ENCODE measurements at places on chromosomes 4 and X.

DNA sequence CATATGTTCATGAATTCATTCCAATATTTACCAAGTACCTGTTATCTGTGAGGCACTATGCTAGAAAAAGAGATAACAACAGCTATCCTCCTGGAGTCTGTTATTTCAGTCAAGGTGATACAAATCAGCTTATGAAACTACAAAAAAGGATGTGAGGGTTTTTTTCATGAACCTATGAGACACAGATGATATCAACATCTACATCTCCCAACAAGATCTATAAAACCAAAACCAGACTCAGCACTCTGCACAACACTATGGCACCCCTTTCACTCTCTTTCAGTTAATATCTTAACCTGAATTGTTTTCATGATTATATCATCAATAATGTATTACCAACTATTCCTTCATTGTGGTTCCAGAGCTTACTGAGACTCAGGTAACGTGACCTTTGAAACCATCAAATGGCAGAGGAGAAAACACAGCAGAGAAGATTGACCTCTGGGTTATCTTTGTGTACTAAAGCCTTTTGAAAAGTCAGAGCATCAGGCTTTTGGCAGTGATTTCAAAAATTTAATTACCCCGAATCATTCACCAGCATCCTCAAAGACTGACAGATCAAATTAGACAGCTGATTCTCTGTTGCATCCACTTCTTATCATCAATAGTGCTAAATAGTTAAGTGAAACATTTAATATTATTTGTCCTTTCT lies 244.6 kb upstream of the FTHL17 start:
- DNase-seq, result no peak

DNA sequence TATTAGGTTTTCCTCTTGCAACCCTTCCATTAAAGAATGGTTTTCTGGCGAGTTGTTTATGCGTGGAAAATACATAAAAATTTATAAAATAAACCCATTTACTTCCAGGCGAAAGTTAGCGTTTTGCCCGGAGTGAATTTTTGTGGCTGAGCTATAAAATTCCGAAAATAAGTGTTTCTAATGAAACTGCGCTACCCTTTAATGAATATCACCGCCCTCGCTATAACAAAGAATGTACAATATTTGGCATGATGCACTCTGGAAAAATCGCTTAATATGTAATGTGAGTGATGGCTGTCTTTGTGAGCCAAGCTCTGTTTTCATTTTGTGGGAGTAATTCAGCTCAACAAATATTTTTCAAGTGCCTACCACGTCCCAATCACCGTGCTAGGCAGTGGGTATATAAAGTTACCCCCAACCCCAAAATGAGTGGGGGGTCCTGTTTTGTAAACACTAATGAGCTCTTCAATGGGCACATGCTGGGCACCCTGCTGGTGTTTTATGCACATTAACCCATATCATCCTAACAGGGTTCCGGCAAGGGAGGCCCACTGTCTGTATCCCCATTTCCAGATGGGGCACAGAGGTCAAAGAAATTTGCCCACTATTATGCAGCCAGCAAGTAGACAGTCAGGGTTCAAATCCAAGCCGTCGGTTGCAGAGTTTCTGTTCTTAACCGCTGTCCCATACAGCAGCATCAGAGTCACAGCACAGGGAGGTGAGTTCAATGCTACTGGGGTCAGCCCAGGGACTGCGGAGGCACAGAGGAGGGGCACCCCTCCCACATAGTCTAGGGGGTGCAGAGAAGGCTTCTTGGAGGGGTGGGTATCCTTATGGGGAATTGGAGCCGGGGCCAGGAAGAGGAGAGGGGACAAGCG lies 65.7 kb upstream of the STX18 start:
- no peak for DNase-seq

DNA sequence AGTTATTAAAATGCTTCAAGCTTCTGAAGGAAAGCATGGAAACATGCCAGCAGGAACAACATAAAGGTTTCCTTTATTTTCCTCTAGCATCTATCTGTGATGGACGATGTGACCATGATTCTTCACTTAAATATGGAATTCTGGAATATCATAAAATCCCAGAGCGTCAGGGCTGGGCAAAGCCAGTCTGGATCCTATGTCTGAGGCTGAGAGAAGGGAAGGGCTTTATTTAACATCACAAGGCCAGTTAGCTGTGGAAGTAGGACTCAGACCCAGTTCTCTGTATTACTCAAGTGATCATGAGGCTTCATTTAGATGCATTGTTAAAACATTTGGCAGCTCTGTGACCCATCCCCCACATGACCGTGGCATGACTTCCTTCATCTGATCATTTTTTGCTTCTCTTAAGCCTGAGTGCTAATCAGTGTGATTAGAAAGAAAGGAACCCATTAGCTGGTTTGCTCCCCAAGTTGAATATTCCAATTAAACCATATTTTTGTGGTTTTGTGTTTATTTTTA lies 40.9 kb upstream of the EOLA2 start:
- DNase-seq, result no peak

GRCh38 chr4:16225167-16225862 lies 956 bp downstream of the TAPT1 start:
- no peak for DNase-seq

GRCh38 chr4:179747218-179747910 lies 2305.1 kb upstream of the AGA start:
- DNase-seq, result no peak

GRCh38 chr4:184437565-184438265 lies 36.6 kb downstream of the IRF2 start:
- no peak for DNase-seq

DNA sequence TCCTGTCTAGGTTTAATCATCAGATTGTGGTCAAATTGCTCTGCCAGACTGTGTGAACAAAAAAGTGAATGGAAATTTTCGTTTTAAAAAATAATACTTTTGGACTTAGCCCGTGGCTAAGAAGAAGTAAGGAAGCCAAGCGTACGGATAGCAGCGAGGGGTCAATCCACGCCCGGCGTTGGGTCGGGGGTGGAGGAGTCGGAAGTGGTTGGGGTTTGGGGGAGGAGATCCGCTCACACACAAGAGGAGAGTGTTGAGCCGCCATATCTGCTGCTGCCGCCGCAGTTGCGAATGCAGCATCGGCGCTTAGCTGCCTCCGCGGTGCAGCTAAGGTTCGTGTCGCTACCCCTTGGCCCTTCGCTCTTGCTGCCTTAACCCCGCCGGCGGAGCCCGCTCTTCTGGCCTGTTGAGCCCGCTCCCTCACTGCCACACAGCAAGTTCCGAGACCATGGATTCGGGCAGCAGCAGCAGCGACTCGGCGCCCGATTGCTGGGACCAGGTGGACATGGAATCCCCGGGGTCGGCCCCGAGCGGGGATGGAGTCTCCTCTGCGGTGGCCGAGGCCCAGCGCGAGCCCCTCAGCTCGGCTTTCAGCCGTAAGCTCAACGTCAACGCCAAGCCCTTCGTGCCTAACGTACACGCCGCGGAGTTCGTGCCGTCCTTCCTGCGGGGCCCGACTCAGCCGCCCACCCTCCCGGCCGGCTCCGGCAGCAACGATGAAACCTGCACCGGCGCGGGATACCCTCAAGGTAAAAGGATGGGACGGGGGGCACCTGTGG lies at the start of gene GSPT2:
Gene GSPT2, plus strand, starts transcription at position 264 of the 779 bp plus-strand sequence. Its CDS starts 185 bp downstream, at position 449.
- DNase-seq, result peak; percentile 61

DNA sequence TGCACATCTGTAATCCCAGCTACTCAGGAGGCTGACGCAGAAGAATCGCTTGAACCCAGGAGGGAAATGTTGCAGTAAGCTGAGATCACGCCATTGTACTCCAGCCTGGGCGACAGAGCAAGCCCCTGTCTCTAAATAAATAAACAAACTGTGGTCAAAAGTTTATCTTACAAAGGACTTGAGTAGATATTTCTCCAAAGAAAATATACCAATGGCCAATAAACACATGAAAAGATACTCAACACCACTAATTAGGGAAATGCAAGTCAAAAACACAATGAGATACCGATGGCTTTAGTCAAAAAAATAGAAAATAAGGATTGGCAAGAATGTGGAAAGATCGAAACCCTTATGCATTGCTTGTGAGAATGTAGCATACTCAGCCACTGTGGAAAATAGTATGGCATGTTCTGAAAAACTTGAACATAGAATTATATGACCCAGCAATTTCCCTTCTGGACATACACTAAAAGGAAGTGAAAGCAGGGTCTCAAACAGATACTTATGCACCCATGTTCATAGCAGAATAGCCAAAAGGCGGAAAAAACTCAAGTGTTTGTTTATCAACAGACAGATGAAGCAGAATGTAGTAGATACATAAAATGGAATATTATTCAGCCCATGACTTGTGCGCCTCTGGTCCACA lies 2.0 kb upstream of the CFAP97 start:
- DNase-seq, result no peak

GRCh38 chr4:15142201-15142600 lies 139.9 kb downstream of the CPEB2 start:
- DNase-seq, result no peak

GRCh38 chr4:74873545-74874301 lies 59.2 kb upstream of the PARM1 start:
- no peak for DNase-seq

DNA sequence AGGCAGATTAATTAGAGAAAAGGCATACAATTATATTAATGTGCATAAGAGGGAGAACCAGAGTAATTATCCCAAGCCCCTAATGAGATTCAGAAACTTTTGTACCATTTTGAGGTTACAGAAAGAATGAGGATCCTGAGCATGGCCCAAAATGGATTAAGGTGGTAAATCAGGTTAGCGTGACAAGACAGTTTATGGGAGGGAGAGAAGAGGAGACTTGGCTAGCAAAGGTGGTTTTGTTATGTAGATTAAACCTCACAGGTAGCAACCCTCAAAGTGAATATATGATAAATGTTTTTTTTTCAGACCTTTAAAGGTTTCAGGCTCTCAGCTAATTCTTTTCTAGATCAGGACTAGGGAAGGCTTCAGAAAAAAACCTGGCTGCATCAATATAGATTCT lies 781.8 kb downstream of the FAM133A start:
- DNase-seq, result no peak

- DNase-seq, result no peak
Measured at GRCh38 chr4:83231620-83232076, 53.0 kb downstream of the COQ2 start.

DNA sequence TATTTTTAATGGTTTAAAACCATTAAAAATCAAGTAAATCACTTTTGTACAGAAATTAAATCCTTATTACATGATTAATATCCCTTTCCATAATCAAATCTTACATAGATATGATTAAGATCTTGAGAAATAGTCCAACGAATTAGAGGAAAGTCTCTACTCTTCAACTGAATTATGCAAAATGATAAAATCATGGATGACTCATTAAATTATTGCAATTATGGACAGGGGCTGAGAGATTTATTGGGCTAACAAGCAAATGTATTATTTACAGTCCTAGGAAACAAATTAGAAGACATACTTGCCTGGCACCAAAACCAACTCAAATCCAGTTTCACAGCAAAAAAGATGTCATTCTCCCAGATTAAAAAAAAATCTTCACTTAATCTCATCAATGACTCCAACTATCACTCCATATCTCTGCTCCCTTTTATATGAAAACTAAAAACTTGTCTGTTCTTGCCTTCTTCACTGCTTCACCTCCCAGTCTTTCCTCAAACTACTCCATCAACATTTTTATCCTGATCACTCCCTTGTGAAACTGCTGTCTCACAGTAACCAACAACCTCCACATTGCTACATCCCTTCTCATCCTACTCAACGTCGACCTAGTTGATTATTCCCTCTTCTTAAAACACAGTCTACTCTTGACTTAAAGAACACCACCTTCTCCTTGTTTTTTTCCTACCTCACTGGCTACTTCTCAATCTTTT lies 18.4 kb upstream of the DDX60 start:
- DNase-seq, result no peak

GRCh38 chr4:73434311-73434710 lies 1.7 kb upstream of the AFP start:
- no peak for DNase-seq

- DNase-seq, result no peak
Measured at GRCh38 chr4:138199568-138200235, 42.4 kb downstream of the SLC7A11 start.

DNA sequence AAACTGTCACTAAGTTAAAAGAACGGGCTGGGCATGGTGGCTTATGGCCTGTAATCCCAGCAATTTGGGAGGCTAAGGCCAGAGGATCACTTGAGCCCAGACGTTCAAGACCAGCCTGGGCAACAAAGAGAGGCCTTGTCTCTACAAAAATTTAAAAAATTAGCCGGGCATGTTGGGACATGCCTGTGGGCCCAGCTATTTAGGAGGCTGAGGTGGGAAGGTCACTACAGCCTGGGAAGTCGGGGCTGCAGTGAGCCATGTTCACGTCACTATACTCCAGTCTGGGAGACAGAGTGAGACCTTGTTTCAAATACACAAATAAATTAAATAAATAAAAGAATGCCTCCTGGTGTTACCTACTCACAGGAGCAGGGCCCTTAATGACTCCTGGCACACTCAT lies 69.5 kb downstream of the APBB2 start:
- DNase-seq, result no peak

GRCh38 chr4:103152381-103152780 lies 45.8 kb downstream of the CENPE start:
- no peak for DNase-seq

GRCh38 chr4:74474345-74475090 lies 29.6 kb downstream of the AREG start:
- no peak for DNase-seq

- no peak for DNase-seq
Measured at GRCh38 chr4:74543983-74544382, 99.0 kb downstream of the AREG start.

DNA sequence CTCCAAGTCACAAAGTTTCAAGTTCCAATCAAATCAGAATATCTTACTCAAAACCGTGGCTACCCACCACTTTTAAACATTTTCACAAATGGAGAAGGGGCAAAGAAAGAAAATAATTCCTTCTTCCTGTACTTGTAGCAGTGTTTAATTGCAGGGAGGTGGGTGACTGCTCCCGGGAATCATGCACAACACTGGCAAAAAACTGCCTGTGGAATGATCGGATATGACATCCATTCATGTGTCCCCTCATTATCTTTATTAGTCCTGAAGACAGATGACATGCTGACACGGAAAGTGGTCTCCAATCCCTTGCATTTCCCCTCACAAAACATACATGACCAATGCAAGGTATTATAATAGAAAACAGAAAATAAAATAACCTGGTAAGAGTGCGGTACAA lies 2.0 kb downstream of the TSPAN5 start:
- no peak for DNase-seq

GRCh38 chrX:43865791-43866190 lies 16.5 kb downstream of the MAOB start:
- no peak for DNase-seq

GRCh38 chr4:16377887-16378286 lies 151.6 kb upstream of the TAPT1 start:
- DNase-seq, result peak; percentile 52

GRCh38 chr4:28075401-28075956 lies 1214.8 kb downstream of the STIM2 start:
- no peak for DNase-seq

- peak; percentile 45 for DNase-seq
Measured at GRCh38 chr4:7464259-7464655, 29.5 kb upstream of the PSAPL1 start.

Data from H9 (cell line).